HL-60 (cell line): ENCODE measurements at places on chromosomes 16 and 17.

DNA sequence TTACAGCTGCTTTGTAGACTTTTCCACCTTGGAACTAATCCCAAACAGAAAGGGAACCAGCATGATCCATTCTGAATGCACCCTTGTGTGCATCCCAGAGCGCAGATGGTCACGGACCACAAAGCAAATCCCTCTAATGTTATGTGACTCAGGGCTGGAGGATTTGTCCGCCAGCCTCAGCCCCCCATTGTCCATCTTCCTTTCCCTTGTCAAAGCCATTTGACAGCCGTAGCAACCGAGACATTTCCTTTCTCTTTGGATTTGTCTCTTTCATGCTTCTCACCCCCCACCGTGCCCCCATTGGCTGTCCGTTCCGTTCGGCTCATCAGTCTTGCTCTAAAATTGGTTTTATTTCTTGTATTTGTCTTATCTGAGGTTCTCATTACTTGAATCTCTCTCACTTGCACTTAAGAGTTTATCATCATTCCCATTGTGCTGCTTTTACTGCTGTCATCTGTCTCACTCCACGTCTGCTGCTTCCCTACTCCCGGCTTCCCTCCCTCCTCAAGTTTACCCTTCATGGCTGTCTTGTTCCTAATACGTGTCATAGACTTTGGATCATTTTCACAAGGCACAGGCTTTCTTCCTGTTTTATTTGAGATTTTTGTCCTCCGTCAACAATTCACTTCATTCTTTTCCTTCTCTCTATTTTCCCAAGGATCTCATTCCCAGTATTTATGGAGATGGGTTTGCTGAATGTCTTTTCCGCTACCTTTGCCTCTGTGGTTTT lies 163.4 kb upstream of the ERCC4 start:
- DNase-seq: no peak

DNA sequence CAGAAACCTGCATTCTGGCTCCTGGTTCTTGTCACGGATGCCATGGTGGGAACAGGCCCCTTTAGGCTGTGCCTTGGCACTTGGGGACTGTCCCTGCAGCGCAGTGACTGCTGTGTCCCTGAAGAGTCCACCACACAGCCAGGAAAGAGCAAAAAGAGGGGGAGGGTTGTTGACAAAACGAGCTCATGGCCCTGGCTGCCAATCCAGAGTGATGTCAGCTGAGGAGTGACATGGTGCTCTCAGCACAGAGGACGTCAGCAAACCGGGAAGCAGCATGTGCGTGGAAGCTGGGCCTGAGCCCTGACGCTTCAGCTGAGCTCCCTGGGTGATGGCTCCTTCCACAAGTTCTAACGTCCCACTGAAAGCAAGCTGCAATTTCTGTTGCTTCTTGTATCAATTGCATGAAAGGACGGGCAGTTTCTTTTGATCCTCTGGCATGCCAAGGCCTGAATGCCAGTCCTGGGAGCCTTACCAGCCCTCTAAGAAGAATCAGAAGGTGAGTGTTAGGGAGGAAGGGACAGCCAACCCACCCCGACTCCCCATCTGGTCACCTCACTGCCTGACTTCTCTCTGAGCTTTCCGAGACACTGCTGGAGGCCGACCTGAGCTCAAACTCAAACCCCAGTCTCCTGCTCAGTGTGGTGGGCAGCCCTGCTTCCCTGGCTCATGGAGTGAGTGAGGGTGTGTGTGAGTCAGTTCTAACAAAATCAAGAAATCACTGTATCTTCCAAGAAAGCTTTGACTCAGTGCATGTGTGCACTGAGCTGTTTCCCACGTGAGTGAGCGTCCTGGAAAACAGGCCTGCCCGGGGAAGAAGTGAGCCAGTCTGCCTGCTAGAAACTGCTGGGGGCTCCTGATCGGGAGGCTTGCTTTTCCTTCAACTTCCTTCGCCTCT lies 14.7 kb upstream of the WNT3 start:
- no peak for DNase-seq

DNA sequence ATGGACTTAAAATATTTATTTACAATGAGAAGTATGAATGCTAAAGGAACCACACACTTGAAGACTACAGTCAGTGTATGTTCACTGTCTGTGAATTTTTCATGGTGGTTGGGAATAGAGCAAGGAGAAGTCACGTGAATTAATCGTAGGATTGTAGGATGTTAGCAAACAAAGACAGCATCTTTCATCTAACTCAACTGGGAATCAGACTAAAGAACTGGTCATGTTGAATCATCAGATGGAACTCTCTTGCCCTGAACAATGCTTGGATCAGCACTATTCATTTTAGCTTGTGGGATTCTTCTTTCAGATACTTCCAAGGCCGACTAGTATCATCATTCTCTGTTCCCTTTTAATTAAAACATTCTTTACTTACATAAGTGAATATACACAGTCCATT lies 18.1 kb downstream of the KCNJ2 start:
- DNase-seq: no peak

GRCh38 chr17:14805348-14805747 lies 459.8 kb downstream of the PMP22 start:
- DNase-seq: no peak

GRCh38 chr17:42163113-42163512 lies 8.3 kb upstream of the RAB5C start:
- no peak for DNase-seq

GRCh38 chr17:65545705-65546523 lies 15.5 kb downstream of the AXIN2 start:
- DNase-seq: no peak

DNA sequence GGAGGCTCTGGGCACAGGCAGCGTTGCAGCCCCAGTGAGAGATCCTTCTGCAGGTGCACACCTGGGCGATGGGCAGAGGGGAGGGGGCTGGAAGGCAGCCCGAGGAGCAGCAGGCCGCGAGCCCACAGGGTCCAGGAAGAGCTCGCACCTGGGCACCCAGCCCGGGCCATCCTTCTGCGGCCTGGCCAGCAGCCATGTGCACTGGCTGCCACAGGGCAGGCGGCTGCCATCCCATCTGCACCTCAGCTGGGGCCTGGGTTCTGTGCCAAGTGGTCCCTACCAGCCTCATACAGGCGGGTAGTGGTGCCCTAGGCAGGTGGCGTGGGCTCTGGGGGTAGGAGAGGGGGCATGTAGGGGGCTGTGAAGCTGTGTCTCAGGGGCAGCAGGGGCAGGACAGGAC lies 197.2 kb downstream of the RBFOX3 start:
- no peak for DNase-seq

- no peak for DNase-seq
Observed at GRCh38 chr17:46053911-46054534, 55.0 kb downstream of the STH start.

GRCh38 chr16:2072926-2073325 lies 25.1 kb downstream of the TSC2 start:
- DNase-seq: no peak

DNA sequence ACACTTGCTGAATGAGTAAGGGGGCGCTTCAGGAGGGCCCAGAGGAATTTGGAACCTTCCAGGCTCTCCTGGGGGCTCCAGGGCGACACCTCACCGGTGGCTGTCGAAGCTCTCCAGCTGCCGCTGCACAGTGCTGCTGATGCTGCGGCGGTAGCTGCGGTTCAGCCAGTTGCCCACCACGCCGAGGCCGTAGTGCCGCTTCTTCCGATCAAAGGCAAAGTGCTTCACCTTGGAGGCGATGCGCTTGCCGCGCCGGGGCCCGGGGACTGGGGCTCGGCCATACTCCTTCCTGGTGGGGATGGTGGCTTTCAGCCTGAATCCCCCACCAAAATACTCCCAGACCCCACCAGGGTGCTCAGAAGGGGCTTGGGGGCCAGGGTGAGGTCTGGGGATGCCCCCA lies 9.3 kb downstream of the AANAT start:
- DNase-seq: no peak

GRCh38 chr17:81399481-81400153 lies 4.4 kb downstream of the BAHCC1 start:
- no peak for DNase-seq

DNA sequence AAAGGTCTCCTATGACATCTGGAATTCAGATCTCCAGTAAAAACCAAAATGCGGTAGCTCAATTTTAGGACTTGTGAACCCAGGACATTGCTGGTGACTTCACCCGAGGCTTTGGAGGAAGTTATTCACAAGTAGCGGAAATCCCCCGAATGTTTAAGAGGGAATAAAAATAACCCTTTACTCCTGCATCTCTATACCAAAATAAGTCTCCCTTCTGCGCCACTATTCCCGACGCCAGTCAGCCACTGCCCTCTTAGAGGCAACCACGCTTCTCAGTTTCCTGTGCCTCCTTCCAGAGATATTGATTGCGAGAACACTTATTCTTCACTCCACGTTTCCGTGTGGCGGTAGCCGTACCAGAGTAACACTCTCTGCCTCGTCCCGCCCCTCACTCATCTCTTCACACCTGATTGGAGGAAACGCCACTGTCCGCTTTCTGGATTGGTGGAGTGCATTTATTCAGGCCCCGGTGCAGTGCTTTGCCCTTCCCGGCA lies 27.4 kb downstream of the EMP2 start:
- no peak for DNase-seq

DNA sequence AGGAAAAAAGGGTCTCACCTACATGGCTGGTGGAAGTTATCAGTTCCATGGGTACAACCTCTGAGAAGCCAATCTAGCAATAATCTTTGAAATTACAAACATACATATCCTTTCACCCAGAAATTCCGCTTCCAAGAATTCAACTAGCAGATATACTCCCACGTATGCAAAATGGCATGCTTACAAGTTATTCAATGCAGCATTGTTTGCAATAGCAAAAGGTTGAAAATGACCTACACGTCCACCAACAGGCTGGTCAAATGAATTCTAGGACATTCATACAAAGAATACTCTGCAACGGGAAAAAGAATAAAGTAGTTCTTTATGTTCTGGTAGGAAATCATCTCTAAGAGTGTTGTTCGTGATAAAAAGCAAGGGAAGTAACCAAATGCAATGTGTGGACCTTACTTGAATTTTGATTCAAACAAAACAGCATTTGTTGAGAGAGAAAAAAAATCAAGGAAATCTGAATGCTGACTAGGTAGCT lies 63.7 kb upstream of the NLK start:
- no peak for DNase-seq

DNA sequence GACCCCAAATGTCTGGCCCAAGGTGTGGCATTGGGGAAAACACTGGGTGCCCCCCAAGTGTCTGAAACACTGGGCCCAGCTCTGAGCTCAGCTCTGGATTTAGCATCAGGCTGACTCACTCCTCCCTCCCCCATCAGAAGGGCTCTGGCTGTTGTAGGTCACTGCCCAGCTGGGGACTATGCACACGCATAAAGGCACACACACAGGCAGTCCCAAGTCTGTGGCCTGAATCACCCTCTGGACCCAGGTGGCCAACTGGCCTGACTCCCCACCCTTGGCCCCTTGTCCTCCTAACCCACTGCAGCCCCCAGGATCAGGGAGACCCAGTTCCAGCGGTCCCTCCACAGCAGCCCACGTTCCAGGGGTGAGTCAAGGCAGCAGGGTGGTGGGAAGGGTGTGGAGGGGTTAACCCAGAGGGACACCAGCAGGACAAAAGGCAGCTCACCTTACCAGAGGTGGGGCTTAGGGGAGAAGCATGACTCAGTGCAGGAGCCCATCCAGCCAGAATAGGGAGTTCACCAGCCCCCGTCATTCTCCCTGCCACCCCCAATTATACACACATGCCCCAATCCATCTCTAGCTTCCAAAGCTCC lies 47.0 kb downstream of the MYO18A start:
- no peak for DNase-seq

GRCh38 chr17:13952009-13952750 lies 117.1 kb upstream of the COX10 start:
- DNase-seq: no peak

DNA sequence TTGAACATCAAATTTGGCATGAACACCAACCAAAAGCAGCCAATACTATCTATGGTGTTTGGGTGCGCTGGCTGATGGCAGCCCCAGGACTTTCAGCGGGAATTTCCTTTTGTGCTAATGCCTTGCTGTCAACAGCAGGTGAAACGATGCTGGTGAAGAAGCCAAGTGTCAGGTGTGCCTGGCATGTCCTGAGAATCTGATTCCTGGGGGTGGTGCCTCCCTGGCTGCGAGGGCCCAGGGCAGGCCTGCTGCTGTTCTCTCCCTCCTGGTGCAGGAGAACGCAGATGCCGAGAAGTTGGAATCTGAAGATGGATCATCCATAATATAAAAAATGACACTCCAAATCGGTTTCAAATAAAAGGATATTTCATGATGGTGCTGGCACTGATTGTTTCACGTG lies 62.0 kb upstream of the DNAJA2 start:
- no peak for DNase-seq

GRCh38 chr17:27417596-27418365 lies 38.5 kb upstream of the KSR1 start:
- DNase-seq: no peak

GRCh38 chr16:72620348-72620747 lies 427.6 kb downstream of the ZFHX3 start:
- DNase-seq: no peak

GRCh38 chr17:3035968-3036280 lies 27.5 kb downstream of the OR1D5 start:
- no peak for DNase-seq
